ENCODE measurements at places on chromosomes 7 and 10.

DNA sequence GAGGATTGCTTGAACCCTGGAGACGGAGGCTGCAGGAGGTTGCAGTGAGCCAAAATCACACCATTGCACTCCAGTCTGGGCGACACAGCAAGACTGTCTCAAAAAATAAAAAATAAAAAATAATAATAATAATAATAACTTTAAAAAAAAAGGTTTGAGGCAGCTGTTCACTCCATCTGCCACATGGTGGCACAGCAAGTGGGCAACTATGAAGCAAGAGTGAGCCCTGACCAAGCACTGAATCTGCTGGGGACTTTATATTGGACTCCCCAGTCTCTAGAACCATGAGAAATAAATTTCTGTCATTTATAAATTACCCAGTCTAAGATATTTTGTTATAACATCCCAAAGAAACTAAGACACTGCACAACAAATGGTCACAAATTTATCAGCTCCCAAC, 14.6 kb upstream of the BRI3 start:
- peak; percentile 50 for DNase-seq

GRCh38 chr7:41222746-41223145, 480.1 kb downstream of the INHBA start:
- peak; percentile 18 for DNase-seq

DNA sequence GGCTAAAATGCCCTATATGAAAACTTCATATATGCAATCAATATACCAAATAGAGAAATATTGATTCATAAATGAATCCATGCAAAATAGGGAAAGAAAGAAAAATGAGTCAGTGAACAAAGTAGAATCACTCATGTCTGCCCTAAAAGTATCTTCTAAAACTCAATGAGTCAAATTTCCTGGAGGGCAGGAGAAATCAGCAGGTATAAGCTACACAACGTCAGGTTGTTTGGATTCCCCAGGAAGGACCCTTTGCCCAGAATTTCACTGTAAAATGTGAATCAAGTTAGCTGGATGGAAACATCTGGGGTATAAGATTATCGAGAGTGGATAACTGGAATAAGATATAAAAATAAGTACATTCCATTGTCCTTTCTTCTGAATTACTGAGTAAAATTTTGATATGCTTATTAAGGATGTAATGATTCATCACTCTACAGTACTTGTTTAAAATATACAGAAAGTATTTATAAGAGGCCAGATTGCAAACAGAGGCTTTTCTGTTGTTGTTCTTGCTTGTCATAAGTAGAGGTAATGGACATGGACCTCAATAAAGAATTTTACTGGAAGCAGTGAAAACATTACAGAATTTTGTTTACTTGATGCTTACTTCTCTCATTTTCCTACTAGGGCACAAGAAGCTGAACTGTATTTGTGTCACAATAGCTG, 99.0 kb downstream of the AGMO start:
- no peak for DNase-seq

DNA sequence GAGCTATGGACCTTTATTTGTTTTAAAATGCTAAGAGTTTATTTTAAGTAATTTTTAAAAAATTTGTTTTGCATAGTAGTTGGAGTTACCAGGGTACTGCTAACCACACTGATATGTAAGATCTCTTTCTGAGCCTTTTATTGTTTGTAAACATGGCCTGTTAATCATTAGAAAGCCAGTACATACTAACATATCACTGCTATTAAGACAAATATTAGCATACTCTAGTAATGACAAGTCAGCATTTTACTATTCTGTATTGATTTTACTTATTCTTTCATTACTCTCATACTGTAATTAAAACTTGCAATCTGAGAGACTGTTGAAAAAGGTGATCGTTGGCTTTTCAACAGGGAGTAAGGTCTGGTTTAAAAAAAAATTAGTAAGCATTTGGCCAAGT, 66.7 kb downstream of the PTEN start:
- DNase-seq: no peak

- DNase-seq: no peak
Observed at GRCh38 chr7:28433699-28434219, 21.4 kb downstream of the CREB5 start.

GRCh38 chr7:34121366-34121765, 216.0 kb downstream of the BMPER start:
- no peak for DNase-seq

DNA sequence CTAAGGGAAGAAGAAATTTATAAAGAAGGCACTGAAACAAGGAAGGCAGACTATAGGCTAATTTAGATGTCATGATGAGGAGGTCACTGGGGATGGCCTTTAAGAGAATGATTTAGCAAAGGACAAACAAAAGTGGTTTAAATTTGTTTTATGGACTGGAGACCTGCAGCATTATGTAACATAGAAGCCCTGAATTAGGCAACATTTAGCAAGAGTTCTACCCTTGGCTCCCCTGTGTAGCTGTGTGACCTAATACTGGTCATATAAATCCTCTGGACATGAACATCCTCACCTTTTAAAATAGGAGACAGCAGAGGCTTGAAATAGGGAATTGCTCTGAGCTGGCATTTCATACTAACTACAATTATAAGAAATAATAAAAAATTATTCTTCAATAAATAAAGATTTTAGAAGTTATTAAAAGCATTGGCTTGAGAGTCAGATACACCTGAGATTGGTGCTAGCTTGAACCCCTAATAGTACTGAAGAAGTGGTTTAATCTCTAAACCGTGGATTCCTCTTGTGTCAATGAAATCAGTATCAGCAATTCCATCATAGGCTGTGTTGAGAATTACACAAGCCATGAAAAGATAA, 48.9 kb downstream of the RNLS start:
- DNase-seq: no peak

- DNase-seq: no peak
Observed at GRCh38 chr7:108372618-108373017, 83.6 kb downstream of the NRCAM start.

DNA sequence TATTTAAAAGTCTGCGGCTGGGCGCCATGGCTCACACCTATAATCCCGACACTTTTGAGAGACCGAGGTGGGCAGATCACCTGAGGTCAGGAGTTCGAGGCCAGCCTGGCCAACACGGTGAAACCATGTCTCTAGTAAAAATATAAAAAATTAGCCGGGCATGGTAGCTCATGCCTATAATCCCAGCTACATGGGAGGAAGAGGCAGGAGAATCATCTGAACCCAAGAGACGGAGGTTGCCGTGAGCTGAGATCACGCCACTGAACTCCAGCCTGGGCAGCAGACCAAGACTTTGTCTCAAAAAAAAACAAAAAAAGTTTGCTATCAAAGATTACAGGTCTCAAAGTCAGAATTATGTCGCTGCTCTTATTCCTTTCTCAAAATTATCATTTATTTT, 55.5 kb downstream of the HIBADH start:
- no peak for DNase-seq

GRCh38 chr7:123120286-123120685, 79.5 kb downstream of the SLC13A1 start:
- peak; percentile 8 for DNase-seq

GRCh38 chr10:13673156-13673555, 86.4 kb downstream of the PRPF18 start:
- no peak for DNase-seq

DNA sequence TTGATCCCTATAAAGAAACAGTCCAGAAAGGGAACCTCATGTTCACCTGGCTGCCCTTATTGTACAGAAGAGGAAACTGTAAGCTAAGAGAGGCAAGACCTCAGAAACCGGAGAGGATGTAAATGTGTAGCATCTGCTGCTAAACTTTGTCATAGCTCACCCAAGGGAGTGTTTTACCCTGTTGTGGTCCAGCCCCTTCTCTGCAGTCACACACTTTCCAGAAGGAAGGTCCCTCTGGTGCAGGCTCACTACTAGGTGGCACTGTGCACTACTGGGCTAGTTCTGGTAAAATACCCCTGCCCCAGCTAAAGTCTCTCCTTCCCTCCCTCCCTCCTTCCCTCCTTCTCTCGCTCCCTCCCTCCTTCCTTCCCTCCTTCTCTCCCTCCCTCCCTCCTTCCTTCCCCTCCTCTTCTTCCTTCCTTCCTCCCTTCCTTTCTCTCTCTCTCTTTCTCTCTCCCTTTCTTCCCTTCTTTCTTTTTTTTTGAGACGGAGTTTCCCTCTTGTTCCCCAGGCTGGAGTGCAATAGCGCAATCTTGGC, 42.5 kb upstream of the LCOR start:
- DNase-seq: no peak

DNA sequence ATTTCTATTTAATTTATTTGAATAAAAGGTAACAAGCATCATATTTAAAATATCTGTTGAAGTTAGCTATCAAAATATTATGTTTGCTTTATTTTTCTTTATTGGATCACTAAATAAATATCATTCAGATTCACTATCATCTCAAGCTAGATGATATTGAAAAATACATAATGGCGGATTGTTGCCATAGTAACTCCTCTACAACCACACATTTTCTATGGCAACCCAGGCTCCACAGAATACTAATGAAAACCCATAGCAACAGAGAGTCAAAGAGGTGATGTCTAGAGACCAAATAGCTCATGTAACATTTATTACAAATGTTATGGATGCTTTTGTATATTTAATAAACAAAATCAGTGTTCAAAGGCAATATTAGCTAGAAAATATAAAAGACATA, 148.9 kb upstream of the CDK1 start:
- DNase-seq: no peak

- DNase-seq: peak; percentile 69
Observed at GRCh38 chr10:91901784-91902677, 7.3 kb downstream of the FGFBP3 start.

GRCh38 chr7:130890176-130891020, 156.4 kb upstream of the KLF14 start:
- DNase-seq: no peak

DNA sequence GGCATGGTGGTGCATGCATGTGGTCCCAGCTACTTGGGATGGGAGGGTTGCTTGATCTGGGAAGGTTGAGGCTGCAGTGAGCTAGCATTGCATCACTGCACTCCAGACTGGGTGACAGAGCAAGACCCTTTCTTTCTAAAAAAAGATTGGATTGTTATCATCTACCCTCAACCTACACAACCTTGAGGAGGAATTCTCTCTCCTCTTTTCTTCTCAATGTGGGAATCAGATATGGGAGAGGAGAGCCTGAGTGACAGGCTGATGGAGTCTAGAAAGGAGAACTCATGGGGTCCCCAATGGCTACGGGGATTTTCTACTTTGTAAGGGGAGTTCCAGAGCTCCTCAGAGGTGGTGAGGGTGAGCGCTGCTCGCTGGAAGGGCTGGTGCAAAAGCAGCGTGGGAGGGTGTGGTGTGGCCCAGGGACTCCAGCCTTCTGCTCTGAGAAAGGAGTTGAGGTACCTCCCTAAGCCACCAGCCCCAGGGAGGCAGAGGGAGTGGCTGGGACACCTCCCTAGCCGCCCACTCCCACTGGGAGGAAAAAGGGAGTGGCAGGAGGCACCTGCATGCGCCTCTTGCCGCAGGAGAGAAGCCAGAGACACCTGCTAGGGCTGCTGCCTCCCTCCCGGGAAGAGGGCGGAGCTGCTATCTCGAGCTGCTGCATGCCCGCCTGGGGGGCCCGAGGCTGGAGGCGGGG, 48.4 kb downstream of the GATA3 start:
- no peak for DNase-seq

GRCh38 chr10:79352035-79352877, 5.0 kb downstream of the PPIF start:
- DNase-seq: no peak

- peak; percentile 48 for DNase-seq
Observed at GRCh38 chr7:152054367-152055230, 29.1 kb downstream of the GALNT11 start.

GRCh38 chr7:117014673-117015133, 61.4 kb downstream of the ST7 start:
- peak; percentile 45 for DNase-seq

GRCh38 chr10:96222441-96222840, 48.9 kb downstream of the BLNK start:
- no peak for DNase-seq

GRCh38 chr10:48745662-48746245, 61.1 kb downstream of the WDFY4 start:
- no peak for DNase-seq

DNA sequence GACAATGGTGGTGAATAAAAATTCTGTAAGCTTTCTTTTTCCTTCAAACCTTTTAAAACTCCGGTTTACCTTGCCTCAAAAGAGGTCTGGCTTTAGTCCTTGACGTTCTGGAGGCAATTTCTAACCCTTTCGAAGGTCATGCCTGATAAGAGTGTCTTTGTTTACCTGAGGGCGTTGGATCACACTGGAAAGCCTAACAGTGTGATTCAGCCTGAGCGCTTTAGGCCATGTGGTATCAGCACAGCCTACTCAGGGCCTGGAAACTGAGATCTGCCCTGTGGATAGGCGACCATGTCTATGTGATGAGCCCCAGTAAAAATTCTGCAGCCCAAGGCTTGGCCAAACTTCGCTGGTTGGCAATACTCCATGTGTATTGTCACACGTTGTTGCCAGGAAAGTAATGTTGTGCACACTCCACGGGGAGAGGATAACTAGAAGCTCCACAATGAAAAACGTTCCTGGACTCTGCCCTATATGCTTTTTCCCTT, 10.7 kb downstream of the CCDC6 start:
- DNase-seq: no peak

- DNase-seq: no peak
Observed at GRCh38 chr7:50580057-50580456, 14.9 kb upstream of the DDC start.

DNA sequence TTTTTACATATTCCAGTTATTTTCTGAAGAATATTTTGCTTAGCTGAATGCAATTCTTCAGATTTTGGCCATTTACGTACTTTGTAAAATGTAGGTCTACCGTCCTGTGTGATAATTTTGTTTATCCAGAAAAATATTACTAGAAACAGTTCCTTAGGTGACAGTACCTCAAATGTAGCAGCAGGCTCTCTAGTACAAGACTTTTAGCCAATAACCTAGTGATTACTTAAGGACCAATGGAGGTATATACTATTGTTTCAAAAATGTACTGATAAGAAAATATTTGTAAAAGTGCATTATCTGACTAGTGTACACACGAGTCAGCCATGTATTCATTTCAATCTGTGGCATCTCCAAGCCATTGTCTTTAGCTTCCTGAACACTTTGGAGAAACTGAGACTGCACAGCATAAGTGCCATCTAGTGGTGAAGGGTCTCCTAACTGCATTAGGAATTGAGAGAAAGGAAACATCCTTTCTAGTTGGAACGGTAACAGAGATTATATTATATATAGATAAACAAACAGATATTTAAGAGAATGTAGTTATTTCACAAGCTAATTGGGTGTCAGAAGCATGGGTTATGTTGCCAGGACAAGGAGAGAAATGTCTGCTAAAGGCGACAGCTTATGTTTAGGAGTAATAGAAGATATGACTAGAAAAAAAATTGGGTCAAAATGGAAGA, 23.7 kb downstream of the RTKN2 start:
- peak; percentile 41 for DNase-seq

- DNase-seq: peak; percentile 3
Observed at GRCh38 chr7:110808361-110808760, 282.6 kb upstream of the LRRN3 start.

GRCh38 chr10:81873932-81874816, 820 bp upstream of the NRG3 start:
- no peak for DNase-seq

GRCh38 chr7:93159490-93159889, 11.3 kb upstream of the SAMD9L start:
- peak; percentile 12 for DNase-seq

- DNase-seq: peak; percentile 13
Observed at GRCh38 chr7:2807845-2808772, 36.0 kb downstream of the GNA12 start.
